ELF-1 (cell line): ENCODE measurements at places on chromosomes 3 and 15.

GRCh38 chr3:196992461-196993065 lies 23.9 kb upstream of the PIGZ start:
- no peak for DNase-seq

GRCh38 chr3:113736548-113737089 lies 9.4 kb downstream of the NAA50 start:
- DNase-seq, result peak; percentile 46

- DNase-seq, result no peak
Observed at GRCh38 chr3:72222410-72222809, 437.5 kb upstream of the PROK2 start.

GRCh38 chr3:140719841-140720614 lies 42.2 kb downstream of the TRIM42 start:
- no peak for DNase-seq

DNA sequence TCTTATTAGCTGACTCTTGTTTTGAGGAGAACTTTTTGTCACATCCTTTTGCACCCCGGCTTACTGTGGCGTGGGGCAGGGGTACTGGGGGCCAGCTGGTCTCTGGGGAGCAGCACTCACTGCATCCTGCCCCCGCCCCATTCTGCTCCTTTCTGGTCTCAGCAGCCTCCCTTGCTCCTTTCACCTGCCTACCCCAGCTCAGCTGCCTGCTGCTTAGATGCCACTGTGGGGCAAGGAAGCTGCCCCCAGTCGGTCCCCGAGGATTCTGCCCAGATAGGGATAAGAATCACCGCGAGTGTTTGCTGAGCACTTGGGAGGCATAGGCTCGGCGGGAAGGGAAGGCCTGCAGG lies 32.0 kb downstream of the APBA2 start:
- no peak for DNase-seq

DNA sequence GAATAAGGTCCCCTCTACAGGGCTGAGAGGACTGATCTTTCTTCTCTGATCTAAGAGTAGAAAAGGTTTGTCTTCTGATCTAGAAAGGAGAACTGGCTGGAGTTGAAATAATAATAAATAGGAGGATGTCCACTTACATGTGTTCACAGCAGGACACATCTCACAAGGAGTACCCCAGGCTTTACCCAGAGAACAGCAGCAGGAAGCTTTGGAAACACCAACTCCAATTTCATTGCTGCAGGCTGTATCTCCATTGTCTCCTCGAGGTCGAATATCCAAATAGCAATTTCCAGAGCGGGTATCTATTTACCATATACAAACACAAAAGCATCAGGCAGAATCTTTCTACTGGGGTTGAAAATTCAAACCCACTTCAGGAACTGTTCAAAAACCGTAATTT lies 136.6 kb downstream of the DUT start:
- DNase-seq, result no peak

- no peak for DNase-seq
Observed at GRCh38 chr3:139173372-139174108, 128.8 kb upstream of the PRR23C start.

GRCh38 chr15:38344351-38344750 lies 91.7 kb downstream of the SPRED1 start:
- no peak for DNase-seq

DNA sequence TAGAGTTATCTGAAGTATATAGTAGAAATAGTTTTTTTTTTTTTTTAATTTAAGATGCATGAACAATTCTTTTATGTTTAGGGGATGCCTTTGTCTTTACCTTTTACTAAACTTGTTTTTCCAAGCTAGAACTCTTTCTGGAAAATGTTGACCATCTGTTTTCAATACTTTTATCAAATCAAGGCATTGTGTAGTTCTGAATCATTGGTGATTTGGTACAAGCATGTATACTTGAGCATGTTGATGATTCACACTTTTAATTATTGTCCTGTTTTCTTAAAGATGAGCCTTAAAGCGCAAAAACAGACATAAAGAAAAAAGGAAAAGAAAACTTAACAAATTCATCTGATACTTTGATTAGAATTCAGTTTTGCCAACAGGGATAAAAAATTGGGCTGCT lies 28.3 kb downstream of the PDCD6IP start:
- DNase-seq, result no peak

GRCh38 chr3:116863822-116864589 lies 154.4 kb downstream of the TUSC7 start:
- DNase-seq, result peak; percentile 77
